ENCODE measurements at places on chromosomes 2 and 18.

GRCh38 chr2:41119489-41119888, 667.6 kb upstream of the SLC8A1 start:
- no peak for DNase-seq

- no peak for DNase-seq
These were observed 1027.7 kb upstream of the ZEB2 start for GRCh38 chr2:145547620-145548019.

GRCh38 chr2:141316606-141317005, 814.2 kb downstream of the LRP1B start:
- no peak for DNase-seq

DNA sequence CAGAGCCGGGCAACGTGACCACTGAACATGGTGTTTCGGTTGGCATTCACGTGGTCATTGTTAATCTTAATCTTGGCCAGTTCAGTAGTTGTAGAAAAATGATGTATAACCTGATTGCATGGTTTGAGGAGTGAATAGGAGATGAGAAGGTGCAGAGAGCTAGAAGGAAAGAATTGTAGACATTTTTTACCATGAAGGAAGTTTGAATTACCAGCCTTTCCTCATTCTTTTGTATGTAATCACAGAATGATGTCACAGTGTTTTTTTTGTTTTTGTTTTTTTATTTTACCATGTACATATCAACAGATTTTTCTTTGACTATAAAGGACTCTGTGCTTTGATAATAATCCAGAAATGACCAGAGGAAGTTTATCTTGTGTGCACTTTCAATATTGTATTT, 126.3 kb downstream of the LTBP1 start:
- no peak for DNase-seq

DNA sequence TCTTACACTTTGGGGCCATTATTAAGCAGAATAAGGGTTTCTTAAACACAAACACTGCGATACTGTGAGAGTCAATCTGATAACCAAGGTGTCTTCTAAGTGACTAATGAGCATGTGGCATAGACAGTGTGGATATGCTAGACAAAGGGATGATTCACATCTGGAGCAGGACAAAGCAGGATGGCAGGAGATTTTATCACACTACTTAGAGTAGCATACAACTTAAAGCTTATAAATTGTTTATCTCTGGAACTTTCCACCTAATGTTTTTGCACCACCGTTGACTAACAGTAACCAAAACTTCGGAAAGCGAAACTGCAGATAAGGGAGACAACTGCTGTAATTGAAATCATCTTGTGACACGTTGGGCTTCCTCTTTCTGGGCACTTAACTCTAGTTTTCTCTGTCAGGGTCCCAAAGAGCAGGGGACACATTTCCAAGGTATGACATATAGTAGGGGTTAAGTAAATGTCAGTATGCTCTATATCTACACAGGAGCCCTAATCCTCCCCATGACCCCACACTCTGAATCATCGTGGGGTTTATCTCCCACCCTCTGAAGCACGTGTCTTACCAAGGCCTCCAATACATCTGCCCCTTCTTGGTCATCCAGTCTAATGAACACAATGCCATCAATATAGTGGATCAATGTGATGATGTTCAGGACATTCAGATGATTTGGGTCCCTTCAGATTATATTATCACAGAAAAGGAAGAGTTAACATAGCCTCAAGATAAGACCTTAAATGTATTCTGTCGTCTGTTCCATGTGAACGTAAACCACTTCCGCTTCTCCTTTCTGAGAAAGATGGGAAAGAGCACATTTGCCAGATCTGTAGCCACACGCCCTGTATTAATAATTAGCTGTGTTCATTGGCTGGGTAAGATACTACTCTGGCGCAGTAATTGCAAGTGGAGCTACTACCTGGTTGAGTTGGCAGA, 78.7 kb downstream of the FTCDNL1 start:
- DNase-seq: no peak

DNA sequence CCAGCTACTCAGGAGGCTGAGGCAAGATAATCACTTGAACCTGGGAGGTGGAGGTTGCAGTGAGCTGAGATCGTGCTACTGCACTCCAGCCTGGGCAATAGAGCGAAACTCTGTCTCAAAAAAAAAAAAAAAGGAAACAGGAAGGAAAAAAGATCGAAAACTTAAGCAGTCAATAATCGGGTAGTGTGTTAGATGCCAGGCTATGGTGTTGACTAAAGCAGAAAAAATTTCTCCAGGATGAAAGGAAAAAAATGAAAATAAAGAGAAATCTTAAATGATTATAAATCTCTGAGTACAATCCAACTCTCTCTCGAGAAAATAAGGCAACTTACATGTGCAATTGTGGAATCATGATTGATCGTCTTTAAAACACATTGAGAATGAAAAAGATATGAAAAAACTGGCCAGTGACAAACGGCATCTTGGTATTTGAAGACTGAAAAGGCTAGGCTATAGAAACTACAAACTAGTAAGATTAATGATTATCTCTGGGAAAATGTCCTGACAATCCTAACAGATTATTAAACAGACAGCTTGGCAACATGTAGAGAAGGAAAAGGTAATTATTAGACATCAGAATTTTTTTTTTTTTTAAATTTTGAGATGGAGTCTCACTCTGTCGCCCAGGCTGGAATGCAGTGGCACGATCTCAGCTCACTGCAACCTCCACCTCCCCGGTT, 16.3 kb upstream of the EPHA4 start:
- DNase-seq: no peak

DNA sequence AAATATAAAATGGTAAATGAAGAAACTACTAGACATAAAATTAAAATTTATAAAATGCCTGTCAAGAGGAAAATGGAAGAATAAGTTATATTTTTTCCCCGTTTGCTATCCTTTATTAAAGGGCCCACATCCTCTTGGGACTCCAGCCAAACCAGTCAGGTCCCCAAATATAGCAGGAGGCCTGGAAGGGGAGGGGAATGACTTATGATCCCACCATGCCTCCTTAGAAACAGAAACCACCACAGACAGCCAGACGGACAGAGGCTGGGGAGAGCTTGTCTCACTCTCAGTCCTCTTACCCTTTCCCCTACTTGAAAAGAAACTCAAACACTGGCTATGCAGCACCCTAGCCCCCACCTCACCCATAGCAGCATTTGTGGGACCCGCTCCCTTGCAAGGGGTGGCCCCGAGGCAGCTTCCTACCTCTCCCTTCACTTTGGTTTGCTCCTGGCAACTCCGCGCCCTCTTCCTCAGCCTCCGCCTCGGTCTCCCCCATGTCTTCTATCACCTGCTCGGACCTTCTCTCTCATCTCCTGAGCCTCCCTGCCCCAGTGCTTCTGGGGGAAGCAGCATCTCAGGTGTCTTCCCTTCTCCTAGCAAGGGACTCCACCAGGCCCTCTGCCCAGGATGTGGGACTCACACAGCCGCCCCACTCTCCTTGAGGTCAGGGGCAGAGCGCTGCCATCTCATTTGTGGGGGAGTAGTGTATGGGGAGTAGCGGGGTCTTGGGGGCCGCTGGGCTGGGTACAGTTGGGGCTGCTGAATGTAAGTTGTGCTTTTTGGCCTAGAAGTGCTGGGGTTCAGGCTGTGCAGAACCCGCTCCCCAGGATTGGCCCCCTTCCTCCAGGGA, 37.4 kb upstream of the ANKRD62 start:
- no peak for DNase-seq

DNA sequence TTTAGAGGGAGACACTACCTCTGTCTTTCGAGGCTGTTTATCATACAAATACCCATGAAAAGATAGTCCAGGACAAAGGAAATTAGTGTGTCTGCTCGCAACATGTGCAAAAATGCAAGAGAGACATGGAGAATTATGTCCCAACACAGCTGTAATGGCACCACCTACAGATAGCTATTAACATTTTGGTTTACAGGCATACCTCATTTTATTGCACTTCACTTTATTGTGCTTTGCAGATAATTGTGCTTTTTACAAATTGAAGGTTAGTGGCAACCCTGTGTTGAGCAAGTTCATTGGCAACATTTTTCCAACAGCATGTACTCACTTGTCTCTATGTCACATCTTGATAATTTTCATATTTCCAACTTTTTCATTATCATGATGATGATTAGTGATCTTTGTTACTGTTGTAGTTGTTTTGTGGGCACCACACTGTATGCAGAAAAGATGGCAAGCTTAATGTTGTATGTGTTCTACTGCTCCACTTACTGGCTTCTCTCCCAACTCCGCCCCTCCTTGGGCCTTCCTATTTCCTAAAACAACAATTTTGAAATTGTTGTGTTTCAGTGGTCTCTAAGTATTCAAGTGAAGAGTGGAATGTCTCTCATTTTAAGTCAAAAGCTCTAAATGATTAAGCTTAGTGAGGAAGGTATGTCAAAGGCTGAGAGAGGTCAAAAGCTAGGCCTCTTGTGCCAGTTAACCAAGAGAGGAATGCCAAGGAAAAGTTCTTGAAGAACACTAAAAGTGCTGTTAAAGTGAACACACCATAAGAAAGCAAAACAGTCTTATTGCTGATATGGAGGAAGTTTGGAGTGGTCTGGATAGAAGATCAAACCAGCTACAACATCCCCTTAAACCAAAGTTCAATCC, 52.0 kb downstream of the ANKRD12 start:
- DNase-seq: no peak
